Stimulated activated CD8-positive, alpha-beta memory T cell treated with anti-CD3 and anti-CD28 coated beads, Interleukin-7, amount 100 ng/mL, for 48 hours (primary cell): ENCODE measurements at places on chromosomes 4 and X.

GRCh38 chr4:170682558-170683294, 593.0 kb upstream of the AADAT start:
- no peak for DNase-seq

GRCh38 chrX:154918060-154918483, 31.9 kb downstream of the F8A1 start:
- DNase-seq = no peak

DNA sequence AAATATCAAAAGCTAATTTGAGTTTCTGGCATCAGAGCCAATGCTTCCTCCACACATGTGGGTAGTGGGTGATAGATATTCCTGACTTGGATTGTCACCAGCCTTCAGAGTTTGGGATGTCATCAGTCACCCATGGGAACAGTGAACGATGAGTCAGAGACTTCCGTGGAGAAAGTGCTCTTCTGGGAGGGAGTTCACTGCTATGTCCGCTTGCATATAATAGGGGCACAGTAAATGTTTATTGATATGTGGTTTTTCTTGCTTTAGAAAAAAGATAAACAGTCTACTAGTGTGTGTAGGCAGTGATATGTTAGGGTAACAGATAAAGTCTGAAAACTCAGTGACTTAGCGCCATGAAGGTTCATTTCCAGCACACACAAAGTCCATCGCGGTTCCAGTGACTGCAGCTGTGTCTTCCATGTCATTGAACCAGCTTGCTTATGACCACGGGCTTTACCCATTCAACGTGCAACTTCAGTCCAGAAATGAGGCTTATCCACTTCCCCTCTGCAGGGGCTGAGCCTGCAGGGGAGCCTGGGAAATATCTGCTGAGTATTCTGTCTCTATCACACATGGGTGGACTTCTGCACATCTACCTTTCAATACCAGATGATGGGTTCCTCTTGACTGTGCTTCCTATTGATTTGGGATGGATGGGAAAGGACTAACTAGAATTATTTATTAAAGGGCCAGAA, 87.7 kb upstream of the WWC2 start:
- DNase-seq = no peak

DNA sequence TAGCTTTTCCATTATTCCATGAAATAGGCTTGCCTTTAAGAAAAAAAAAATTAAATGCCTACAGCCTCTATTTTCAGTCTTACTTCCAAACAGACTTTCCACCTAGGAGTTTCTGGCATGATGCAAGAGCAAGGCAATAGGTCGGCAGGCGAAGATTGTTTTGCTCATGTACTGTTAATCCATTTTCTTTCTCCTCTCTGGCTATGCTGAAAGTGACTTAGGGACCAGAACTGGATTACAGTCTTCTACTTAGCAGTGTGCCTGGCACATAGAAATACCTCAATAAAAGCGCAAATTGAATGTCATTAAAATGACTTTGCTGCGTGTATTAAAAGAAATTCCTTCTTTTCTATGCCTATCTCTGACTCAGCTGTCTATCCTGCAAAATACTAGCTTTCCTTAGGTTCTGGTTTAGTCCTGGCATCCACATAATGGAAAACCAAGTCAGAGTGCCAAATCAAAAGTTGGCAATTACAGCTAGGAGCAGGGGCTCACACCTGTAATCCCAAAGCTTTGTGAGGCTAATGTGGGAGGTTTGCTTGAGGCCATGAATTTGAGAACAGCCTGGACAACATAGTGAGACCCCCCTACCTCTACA, 51.9 kb downstream of the CC2D2A start:
- DNase-seq = no peak

DNA sequence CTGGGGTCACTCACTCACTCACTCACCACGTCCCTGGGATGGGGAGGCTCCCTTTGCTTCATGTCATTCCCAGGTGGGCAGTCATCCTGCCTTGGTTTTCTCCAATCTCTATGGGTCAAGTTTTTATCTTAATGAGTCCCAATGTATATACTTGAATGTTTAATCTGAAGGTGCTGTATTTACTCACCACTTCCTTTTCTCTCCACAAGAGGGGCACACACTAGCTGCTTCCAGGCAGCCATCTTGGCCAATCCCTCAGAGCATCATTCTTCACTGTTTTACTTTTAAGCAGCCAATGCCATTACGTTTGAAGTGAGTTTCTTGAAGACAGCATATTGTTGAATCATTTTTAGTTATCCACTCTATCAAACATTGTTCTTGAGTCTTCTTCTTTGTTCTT, 153.4 kb upstream of the ARSJ start:
- DNase-seq = no peak
